Activated naive CD4-positive, alpha-beta T cell (primary cell): ENCODE measurements at places on chromosomes 4 and X.

DNA sequence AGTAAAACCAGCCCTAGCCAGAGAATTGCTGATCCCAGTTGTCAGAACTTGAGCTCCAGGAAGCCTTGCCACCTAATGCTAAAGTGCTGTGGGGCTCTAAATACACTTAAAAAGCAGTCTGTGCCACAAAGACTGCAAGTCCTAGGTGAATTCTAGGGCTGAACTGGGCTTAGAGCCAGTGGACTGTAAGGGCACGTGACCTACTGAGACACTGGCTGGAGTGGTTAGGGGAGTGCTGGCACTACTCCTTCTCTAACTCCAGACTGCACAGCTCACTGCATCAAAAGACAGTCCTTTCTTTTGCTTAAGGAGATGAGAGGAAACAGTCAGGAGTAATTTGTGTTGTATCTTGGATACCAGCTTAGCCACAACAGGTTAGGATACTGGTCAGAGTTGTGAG is 1240.2 kb downstream of the FAM133A start:
- DNase-seq: no peak

GRCh38 chr4:174037631-174038030 is 245.8 kb downstream of the FBXO8 start:
- no peak for DNase-seq

GRCh38 chr4:185872747-185873380 is 60.9 kb upstream of the SORBS2 start:
- no peak for DNase-seq

GRCh38 chr4:71841336-71841735 is 57.5 kb upstream of the GC start:
- no peak for DNase-seq

- DNase-seq: no peak
Observed at GRCh38 chrX:41561045-41561444, 113.9 kb downstream of the NYX start.

DNA sequence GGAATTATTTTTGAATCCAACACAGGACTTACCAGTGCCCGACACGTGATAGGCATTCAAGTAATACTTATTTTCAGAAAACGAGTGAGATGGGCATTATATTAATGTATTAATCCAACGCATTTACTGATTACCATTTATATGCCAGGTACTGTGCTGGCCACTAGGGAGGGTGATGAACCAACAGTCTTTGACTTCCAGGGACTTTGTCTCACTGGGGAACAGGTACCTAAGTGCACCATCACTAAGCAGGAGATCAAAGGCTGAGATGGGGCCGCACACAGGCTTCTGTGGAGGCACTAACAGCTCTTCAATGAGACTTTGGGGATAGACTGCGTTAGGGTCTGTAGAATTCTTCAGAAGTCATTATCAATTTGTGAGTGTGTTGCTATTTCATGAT is 5.7 kb upstream of the TADA2B start:
- no peak for DNase-seq

DNA sequence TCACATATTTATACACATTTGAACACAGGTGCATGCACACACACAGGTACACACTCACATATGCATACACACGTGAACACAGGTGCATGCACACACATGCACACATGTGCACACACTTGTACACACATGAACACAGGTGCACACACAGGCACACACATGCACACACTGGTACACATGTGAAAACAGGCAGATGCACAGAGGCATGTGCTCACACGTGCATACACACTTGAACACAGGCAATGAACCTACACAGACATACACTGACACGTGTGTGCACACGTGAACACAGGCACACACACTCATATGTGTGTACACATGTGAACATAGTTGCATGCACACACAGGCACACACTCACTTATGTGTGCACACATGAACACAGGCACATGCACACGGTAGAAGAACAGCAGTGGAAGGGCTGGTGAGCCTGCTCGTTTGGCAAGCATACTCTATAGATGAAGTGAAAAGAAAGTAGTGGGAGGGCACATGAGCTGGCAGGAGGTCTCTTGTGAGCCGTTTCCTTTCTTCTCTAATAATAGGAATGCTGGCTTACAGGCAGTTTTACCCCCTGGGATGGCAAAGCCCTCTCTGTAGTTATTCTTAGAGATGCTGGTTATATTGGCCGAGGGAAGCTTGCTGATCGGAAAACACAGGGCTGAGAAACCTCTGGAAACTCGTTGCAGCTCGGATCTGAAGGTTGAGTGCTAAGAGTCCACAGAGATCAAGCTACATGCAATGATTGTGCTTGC is 279.6 kb upstream of the CLNK start:
- no peak for DNase-seq

DNA sequence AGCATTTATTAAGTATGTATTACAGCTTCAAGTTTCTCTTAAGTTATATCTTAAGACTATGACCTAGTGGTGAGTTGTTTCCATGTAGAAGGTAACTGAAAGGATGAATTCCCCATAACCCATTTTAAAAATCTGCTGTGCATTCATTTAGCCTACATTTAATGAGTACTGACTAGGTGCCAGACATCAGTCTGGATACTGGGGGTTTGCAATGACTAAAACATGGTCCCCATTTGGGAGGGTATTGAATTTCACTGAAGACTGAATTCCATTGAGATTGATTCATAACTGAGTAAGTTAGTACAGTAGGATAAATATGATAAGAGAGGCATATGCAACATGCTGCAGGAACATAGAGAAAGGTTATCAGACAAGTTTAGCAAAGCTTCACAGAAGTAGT is 241.5 kb downstream of the FRAS1 start:
- DNase-seq: no peak

DNA sequence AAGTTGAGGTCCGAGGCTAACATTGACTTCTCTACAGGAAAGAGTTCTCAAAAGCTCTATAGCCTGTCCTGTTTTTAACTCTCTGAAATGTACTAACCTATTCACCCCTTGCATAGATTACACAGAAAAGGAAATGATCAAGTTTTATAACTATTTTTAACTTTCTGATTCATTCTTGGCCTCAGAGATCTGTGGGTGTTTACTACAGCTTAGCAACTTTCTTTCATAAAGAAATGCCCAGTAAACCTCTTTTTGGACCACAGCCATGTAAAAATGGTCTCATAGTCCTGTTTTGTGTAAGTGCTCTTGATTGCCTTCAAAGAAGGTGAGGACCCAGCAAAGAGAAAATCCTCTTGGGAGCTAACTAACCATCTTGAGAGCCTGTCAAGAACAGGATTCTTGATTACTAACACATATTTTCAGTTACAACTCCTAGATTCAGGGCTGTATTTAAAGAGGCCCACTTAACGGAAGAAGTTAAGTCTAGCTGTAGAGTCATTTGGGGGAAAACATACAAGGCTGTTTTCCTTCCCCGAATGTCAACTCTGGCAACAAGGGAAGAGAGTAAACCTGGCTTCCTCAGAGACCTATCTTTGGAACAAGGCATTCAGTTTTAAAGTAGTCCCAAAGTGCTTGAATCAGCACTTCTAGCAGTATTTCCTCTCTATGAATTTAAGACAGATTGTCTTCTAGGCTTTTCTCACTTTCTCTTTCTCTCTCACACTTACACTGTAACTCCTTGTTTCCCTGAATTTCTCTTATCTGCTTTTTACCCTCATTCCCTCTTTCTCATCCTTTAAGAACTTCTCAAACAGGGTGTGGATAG is 78.2 kb downstream of the IL21 start:
- DNase-seq: no peak

DNA sequence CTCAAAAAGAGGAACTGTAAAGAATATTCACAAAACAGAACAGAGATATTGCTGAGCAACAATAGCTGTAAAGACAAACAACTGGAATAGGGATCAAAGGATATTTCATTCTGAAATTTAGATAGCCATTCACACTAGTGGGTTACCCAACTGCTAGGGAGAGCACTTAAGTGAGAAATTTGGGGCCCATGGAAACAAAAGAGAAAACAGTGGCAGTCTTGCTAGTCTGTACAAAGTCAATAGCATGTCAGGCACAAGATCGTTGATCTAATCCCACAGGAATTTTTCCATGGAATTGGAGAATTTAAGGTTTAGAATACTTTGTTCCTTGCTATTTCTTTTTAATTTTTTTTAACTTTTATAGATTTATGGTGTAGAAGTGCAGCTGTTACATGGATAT is 467.0 kb downstream of the PCDH18 start:
- DNase-seq: no peak

GRCh38 chrX:76850851-76851250 is 423.3 kb downstream of the MAGEE1 start:
- no peak for DNase-seq

- no peak for DNase-seq
Observed at GRCh38 chr4:95215991-95216605, 332.7 kb downstream of the UNC5C start.

DNA sequence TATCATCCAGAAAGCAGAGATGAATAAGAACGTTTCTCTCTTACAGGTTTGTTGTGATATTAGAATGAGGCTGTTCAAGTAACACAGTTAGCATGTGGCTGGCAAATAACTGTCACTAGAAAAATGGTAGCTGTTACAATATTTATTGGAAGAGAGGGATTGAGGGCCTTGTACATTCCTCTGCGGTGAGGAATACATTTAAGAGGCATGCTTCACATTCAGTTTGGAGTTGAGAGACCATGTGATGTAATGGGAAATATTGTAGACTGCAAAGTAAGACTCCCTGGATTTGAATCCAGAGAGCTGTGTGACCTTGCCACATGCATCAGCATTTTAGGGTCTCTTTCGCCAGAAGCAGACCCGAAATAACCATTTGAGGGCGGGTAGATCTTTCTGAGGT is 104.8 kb upstream of the KIT start:
- no peak for DNase-seq

GRCh38 chrX:125205133-125205917 is 114.3 kb upstream of the TEX13C start:
- DNase-seq: no peak

DNA sequence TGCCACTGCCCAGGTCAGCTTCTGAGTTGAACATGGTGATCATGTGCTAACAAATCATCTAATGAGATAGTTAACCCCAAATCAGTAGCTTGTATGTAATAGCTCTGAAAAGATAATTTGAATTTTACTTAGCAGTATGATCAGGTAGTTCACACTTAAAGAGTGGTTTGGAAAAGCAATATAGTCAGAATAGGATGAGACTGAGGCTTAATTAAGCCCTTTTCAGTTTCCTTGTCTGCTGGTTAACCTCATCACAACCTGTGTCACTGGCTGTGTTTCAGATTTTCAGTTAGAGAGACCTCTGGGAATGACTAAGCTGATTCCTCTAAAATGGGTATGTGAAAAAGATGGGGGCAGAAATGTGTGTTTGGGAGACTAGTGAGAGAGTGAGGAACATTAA is 38.1 kb downstream of the GPR174 start:
- no peak for DNase-seq

DNA sequence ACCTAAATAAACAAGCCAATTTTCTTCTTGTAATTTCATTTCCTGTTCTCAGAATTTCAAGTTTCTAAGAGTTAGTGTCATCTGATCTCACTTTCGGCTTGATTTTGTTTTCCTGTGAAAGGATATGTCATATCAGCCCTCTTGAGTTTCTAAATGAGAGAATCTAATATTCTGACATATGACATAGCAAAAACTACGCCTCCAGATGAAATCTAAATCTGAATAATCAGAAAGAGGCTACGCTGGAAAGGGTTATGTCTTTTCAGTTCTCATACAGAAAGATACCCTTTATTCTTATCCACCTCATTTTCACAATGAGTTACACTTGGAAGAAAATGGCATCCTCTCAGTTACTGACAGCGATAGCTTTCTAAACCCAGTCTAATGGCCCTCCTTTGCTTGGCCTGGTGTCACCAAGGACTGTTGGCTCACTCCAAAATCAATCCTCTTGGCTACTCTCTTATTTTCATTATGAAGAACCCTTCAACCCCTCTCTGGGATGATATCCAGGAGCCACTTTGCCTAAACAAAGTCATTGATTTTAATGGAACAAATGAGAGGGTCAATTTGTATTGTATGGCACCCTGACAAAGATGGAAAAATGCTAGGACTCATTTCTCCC is 65.6 kb downstream of the ASB9 start:
- DNase-seq: no peak

DNA sequence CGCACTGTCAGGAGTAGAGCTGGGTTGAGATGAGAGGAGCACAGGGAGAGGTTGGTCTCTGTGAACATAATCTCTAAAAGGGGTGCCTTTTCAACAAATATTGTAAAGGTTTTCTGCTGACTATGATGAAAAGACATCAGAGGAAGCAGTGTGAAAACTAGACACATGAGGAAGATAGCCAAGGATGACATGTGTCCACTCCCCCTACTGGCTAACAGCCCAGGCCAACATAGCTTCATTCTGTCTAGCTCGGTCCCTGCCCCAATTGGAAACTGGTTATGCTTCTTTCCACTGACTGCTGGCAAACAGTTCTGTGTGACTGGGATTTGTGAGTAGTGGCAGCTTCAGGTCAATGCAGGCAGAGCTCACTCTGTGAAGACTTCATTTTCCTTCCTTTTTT is 115.4 kb upstream of the ESX1 start:
- DNase-seq: no peak

- DNase-seq: no peak
Observed at GRCh38 chrX:39757971-39758370, 339.8 kb downstream of the BCOR start.

- no peak for DNase-seq
Observed at GRCh38 chr4:72587334-72587733, 18.3 kb upstream of the ADAMTS3 start.

DNA sequence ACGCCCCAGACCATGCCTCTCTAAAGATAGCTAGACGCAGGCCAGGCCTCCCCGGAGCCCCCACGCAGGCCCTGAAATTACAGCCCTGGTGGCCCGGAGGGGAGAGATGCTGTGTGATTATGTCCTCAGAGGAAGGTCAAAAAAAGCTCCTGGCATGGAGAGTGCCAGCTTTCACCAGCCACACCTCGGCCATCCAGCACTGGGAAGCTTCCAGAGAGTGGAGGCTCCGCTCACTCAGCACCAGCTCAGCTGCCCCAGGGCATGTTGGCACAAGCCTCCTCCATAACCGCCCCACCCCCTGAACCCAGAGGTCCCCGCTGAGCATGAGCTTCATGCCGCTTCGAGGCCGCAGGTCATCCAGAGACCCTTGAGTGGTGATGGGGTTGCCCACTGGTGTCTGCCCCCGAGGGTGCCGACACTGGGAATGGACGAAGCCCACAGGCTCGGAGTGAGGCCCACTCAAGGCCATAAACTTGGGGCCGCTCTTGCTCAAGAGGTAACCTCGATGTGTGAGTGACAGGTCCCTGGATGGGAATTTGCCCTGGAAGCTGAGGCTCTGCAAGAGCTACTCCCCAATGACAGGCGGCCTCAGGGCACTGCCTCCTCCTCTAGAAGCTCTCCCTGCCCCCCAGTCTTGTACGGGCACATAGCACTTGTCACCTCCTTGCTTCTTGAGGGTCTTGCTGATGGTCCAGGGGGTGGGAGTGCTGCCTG is 4.4 kb upstream of the BGN start:
- no peak for DNase-seq

DNA sequence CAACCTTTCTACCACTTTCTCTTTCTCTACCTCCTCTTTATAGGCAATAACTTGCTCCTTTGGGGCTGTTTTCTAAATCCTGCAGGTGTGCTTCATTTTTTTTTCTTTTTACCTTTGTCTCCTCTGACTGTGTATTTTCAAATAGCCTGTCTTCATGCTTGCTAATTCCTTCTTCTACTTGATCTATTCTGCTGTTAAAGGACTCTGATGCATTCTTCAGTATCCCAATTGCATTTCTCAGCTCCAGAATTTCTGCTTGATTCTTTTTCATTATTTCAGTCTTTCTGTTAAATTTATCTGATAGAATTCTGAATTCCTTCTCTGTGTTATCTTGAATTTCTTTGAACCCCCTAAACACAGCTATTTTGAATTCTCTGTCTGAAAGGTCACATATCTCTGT is 67.7 kb upstream of the IL2 start:
- no peak for DNase-seq
